ENCODE measurements at places on chromosomes 12 and 14. TPM values are rescaled to one million over a fixed set of nuclear protein-coding genes. Genes with fewer than 3 reads are reported as not detected.

PRH2 gene
- total RNA-seq: not detected

DNA sequence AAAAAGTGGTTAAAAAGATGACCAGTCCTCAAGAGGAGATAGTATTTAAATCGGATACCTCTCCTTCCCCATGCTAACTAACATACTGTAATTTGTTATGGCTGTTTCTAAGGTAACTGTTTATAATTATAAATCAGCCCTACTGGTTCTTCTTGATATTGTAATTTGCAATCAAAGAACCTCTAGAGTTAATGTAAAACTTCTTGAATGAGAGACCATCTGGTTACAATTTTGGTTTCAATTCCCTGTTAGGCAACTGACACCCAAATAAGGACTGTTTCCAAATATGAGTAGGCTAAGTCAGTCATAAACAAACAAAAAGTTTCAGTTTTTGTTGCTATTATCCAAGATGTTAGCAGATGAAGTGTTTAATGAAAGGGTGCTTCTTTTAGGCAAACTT, 120.2 kb upstream of the DNM1L start:
- peak overlapping the region; percentile 71 for H3K27ac ChIP-seq
- no peak for DNase-seq
- H3K4me3 ChIP-seq: no peak overlapping the region
- H3K36me3 ChIP-seq: no peaks in the 10 kb centered on the region
- H3K27me3 ChIP-seq: no peaks in the 10 kb centered on the region

DNA sequence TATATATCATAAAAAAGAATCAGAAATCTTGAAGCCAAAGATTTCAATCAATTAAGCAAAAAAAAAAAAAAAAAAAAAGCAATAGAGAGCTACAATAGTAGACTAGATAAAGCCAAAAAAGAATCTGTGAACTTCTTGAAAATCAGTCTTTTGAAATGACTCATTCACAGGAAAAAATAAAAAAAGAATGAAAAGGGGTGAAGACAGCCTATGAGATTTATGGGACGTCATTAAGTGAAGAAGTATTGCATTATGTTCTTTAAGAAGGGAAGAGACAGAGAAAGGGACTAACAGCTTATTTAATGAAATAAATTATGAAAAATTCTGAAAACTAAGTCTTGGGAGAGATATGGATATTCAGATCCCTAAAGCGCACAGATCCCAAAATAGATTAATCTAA, 103.8 kb downstream of the ACSS3 start:
- H3K27ac ChIP-seq: no peak overlapping the region
- DNase-seq: no peak
- no peaks in the 10 kb centered on the region for H3K27me3 ChIP-seq
- no peak overlapping the region for H3K4me3 ChIP-seq
- H3K4me1 ChIP-seq: no peaks in the 10 kb centered on the region
- no peaks in the 10 kb centered on the region for H3K36me3 ChIP-seq

- H3K4me3 ChIP-seq: no peak overlapping the region
- no peak overlapping the region for H3K27ac ChIP-seq
- H3K4me1 ChIP-seq: no peaks in the 10 kb centered on the region
- no peak for DNase-seq
- H3K27me3 ChIP-seq: no peaks in the 10 kb centered on the region
- no peaks in the 10 kb centered on the region for H3K36me3 ChIP-seq
These were observed 52.5 kb downstream of the LMO3 start for GRCh38 chr12:16553457-16553856.

- H3K4me3 ChIP-seq: no peak overlapping the region
- H3K27ac ChIP-seq: no peak overlapping the region
- no peaks in the 10 kb centered on the region for H3K27me3 ChIP-seq
- no peak for DNase-seq
- no peaks in the 10 kb centered on the region for H3K4me1 ChIP-seq
- H3K36me3 ChIP-seq: no peaks in the 10 kb centered on the region
These were observed 135.0 kb upstream of the LRIG3 start for GRCh38 chr12:59055204-59055860.

SERPINA5 gene
- total RNA-seq: 105 TPM

GRCh38 chr12:69661386-69661785, 37.7 kb downstream of the BEST3 start:
- no peaks in the 10 kb centered on the region for H3K36me3 ChIP-seq
- no peak overlapping the region for H3K4me3 ChIP-seq
- H3K27ac ChIP-seq: no peak overlapping the region
- no peak for DNase-seq

DNA sequence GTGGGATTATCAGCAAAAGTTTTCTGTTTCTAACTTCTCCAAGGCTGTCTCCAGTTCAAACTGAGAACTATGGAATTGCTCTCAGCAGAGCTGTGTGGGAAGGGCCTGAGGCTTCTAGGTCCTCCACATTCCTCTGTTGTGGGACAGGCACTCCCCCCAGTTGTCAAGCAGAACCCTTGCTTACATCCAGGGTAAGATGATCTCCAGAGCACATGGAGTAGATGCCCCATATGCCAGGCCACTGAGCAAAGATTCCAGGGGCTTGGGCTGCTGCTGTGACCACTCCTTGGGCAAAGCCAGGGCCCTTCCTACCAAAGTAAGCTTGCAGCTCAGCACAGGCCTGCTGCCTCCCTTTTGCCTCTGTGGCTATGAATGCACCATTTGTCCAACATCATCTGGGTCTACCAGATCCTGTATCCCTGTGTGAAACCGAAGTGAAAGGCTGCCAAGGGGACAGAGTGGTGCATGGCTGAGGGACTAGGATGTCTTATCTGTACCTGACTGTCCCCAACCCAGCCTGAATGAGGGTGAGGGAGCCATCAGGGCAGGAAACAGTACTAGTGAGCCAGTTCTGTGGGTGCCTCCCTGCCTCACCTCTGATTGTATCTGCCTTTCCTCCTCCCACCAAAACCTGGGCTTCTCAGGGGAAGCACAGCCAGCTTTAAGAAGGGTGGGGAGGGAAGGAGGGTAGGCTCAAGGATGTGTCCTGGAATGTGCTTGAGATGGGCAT, 13.1 kb upstream of the ESPL1 start:
- peaks cover 70% of the 10 kb centered on the region for H3K4me1 ChIP-seq
- H3K27me3 ChIP-seq: no peaks in the 10 kb centered on the region
- no peak overlapping the region for H3K4me3 ChIP-seq
- no peaks in the 10 kb centered on the region for H3K36me3 ChIP-seq
- peak overlapping the region; percentile 77 for H3K27ac ChIP-seq

- H3K36me3 ChIP-seq: no peaks in the 10 kb centered on the region
- H3K4me1 ChIP-seq: no peaks in the 10 kb centered on the region
- no peak overlapping the region for H3K27ac ChIP-seq
- no peak for DNase-seq
These were observed 97.2 kb upstream of the SLC24A4 start for GRCh38 chr14:92225731-92226130.

- H3K4me1 ChIP-seq: peaks cover 13% of the 10 kb centered on the region
- DNase-seq: no peak
- no peaks in the 10 kb centered on the region for H3K27me3 ChIP-seq
- no peak overlapping the region for H3K4me3 ChIP-seq
These were observed 27.3 kb downstream of the NTF3 start for GRCh38 chr12:5459051-5459782.

KLRK1 gene
- 39.9 TPM for total RNA-seq

DNA sequence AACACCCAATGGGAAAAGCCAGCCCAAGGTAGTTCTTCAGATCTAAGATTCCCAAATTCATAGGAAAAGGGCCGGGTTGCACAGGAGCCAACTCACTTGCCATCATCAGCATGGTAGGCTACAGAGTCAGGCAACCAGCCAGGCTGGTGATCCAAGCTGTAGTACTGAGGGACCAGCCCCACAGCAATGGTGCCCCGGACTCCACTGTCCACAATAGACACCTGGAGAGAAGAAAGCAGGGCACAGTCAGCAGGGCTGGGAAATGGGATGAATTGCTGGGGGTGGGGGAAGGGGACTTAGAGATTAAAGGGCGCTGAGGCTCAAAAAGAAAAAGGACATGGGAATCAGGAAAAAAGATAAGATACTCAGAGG, 4.2 kb downstream of the SPRYD3 start:
- no peak overlapping the region for H3K4me3 ChIP-seq
- no peaks in the 10 kb centered on the region for H3K27me3 ChIP-seq
- DNase-seq: no peak
- H3K27ac ChIP-seq: no peak overlapping the region
- H3K4me1 ChIP-seq: peaks cover 33% of the 10 kb centered on the region

- no peak overlapping the region for H3K4me3 ChIP-seq
- peak; percentile 63 for DNase-seq
- H3K27ac ChIP-seq: no peak overlapping the region
- peaks cover 44% of the 10 kb centered on the region for H3K4me1 ChIP-seq
- H3K27me3 ChIP-seq: peaks cover 33% of the 10 kb centered on the region
These were observed 2.1 kb downstream of the TESC start for GRCh38 chr12:117097159-117097558.

GRCh38 chr14:100070310-100070709, 5.1 kb downstream of the EVL start:
- peak overlapping the region; percentile 63 for H3K27ac ChIP-seq
- no peak for DNase-seq
- H3K4me1 ChIP-seq: peaks cover 100% of the 10 kb centered on the region
- no peaks in the 10 kb centered on the region for H3K36me3 ChIP-seq

DNA sequence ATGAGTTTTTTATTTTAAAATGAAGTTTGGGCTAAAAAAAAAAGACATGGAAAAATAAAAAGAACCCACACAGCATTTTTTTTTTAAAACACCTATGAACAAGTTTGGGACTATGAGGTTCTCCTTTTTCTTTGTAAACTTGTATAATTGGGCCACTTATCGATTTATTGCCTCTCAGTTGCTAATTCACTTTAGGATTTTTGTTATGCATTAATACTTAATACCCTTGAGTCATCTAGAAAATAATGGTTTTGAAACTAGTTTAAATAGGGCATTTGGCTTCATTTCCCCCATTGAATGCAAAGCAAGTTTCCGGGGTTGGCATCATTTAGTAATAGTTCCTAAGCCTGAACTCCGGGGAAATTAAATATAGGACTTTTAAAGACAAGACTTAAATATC, 312.8 kb upstream of the RGS6 start:
- no peaks in the 10 kb centered on the region for H3K27me3 ChIP-seq
- no peak overlapping the region for H3K4me3 ChIP-seq
- H3K36me3 ChIP-seq: peaks cover 9% of the 10 kb centered on the region
- H3K27ac ChIP-seq: no peak overlapping the region
- no peaks in the 10 kb centered on the region for H3K4me1 ChIP-seq

DNA sequence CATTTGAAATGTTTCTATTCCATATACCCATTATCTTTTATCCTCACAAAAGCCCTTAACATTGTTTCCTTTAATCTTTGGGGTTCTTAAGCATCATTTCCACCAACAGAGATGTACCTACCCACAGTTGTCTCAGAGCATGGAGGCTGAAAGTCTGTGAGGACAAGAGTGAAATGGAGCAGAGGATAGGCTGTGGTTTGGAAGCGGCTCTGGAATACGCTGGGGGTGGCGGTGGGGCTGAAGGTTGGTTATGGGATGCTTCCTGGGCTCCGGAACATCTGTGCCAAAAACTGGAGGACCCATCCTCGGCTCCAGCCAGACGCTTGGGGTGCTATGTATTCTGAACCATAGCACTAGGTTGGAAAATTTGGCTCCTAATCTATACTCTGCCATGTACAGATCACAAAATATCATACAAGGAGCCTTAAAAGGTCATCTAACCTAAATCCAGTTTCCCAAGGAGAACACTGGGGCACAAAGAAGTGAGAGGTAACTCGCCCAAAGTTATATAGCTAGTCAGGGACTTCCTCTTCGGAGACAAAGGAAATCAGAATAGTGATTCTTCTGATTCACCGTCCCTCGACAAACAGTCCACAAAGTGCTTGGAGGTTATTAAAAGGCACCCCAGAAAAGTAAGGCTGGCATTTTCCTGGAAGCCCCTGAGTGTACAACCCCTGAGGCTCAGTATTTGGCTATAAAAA, 2.5 kb downstream of the PPP1R3E start:
- no peak for DNase-seq
- H3K4me3 ChIP-seq: peak overlapping the region; percentile 89
- peaks cover 15% of the 10 kb centered on the region for H3K4me1 ChIP-seq
- peak overlapping the region; percentile 98 for H3K27ac ChIP-seq
- peaks cover 34% of the 10 kb centered on the region for H3K36me3 ChIP-seq
- H3K27me3 ChIP-seq: no peaks in the 10 kb centered on the region

LGR5 gene
- total RNA-seq: not detected

DNA sequence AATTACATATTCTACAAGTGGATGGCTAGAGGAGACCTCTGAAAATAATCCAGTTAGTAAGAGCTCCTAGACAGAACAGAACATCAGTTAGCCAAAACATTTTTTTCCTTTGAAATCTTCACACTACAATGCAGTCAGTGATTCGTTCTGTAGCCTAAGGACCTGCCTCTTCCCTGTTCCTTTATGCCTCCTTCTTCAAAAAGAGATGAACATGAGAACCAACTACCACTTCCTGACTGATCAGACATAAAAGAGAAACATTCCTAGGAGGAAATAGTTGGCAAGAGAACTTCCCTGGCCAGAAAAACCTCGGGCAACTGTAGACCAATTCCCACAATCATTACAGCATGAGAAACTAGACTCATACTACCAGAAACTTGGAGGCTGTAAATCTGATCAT, 29.4 kb downstream of the ITPR2 start:
- DNase-seq: no peak
- H3K27ac ChIP-seq: no peak overlapping the region
- peaks cover 26% of the 10 kb centered on the region for H3K4me1 ChIP-seq
- no peaks in the 10 kb centered on the region for H3K27me3 ChIP-seq
- no peaks in the 10 kb centered on the region for H3K36me3 ChIP-seq

GRCh38 chr12:22653075-22653474, 28.1 kb downstream of the ETNK1 start:
- DNase-seq: no peak
- H3K36me3 ChIP-seq: peaks cover 20% of the 10 kb centered on the region
- no peak overlapping the region for H3K4me3 ChIP-seq
- H3K27me3 ChIP-seq: no peaks in the 10 kb centered on the region
- peaks cover 22% of the 10 kb centered on the region for H3K4me1 ChIP-seq

GRCh38 chr12:2805143-2805520, 7.3 kb upstream of the ITFG2 start:
- no peaks in the 10 kb centered on the region for H3K27me3 ChIP-seq
- H3K36me3 ChIP-seq: peaks cover 55% of the 10 kb centered on the region
- no peaks in the 10 kb centered on the region for H3K4me1 ChIP-seq
- H3K27ac ChIP-seq: peak overlapping the region; percentile 56

DNA sequence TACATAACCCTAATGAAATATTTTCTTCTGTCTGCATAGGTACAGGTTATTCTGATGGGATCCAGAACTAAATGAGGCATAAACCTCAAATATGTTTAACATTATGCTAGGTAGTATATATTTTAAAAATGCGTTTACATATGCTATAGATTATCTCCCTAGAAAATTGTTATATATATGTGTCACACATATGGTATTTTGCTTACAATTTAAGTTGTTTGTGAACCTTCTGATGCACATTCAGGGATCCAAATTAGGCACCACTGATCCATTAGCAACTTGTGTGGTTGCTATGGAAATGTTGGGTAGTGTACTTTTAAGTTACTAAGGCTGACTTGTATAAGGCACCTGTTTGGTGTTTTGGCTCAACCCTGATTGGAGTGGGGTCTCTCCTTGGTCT, 456.7 kb downstream of the AEBP2 start:
- no peak for DNase-seq
- H3K36me3 ChIP-seq: no peaks in the 10 kb centered on the region
- no peaks in the 10 kb centered on the region for H3K4me1 ChIP-seq

REM2 gene
- total RNA-seq: 3.0 TPM

Measured in spleen (tissue), 13 donors.